NCI-H187 treated with DMSO at 0.1 percent for 48 hours (cell line): ENCODE measurements at places on chromosomes 7 and 10.

- no peak for DNase-seq
These were observed 76.6 kb downstream of the GPR37 start for GRCh38 chr7:124688991-124689390.

GRCh38 chr7:24574950-24575349, 1.7 kb downstream of the PALS2 start:
- DNase-seq = no peak

- no peak for DNase-seq
These were observed 4.8 kb downstream of the MINDY4 start for GRCh38 chr7:30775992-30776391.

GRCh38 chr10:86192691-86193090, 173.9 kb downstream of the GRID1 start:
- no peak for DNase-seq

DNA sequence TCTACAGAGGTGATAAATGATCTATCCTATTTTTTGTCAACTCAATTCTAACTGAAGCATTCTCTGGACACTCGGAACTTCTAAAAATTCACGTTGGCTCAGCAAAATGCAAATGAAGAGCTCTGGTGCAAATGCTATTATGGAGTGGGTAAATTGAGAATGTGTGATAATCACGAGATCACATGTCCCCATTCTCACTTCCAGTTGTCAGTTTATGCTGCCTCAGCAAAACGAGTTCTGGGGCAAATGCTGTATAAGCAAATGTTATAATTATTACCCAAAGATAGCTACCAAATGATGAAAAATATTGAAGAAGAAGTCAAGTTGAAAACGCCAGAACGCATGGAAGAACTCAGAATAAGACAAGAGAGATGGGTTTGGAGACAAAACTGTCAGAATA, 29.4 kb downstream of the AKR1B1 start:
- DNase-seq = no peak

- DNase-seq = no peak
These were observed 84.6 kb upstream of the PDE1C start for GRCh38 chr7:32154797-32155196.

GRCh38 chr10:95285556-95285955, 5.2 kb downstream of the PDLIM1 start:
- DNase-seq = no peak

- DNase-seq = no peak
These were observed 7.2 kb downstream of the STK32C start for GRCh38 chr10:132300582-132300981.

GRCh38 chr10:60742512-60742911, 35.8 kb upstream of the CDK1 start:
- DNase-seq = no peak

- DNase-seq = no peak
These were observed 70.1 kb downstream of the RELN start for GRCh38 chr7:103919272-103919868.

DNA sequence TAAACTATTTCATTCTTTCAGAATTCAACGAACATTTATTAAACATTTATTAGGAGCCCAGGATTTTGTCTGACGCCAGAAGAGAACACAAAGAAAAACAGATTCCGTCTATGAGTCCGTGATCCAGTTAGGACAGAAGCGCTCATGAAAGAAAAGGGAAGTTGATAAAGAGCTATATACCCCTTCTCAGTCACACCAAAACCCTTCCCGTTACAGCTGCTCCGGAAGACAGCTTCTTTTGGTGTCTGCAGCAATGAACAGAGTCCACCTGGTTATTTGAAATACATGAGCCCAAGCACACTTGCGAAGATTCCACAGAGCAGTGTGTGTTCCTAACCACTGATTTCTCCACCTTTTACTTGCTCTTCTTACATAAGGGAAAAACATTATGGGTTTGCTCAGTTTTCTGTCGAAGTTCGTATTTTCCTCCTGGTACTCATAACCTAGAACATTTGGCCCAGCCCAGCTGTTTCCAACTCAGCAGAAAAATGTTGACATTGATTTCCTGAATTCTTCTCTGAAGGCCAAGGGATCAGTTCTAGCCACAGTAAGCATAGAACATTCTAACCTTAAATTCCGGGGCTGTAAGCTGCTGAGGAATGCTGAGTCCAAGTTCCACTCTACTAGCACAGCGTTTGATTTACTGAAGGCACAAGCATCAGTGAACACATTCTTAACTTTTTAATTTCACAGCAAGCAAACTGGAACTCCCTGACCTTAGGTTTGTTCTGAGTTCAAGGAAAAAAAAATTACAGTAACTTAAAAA, 206.5 kb downstream of the SORCS1 start:
- no peak for DNase-seq

DNA sequence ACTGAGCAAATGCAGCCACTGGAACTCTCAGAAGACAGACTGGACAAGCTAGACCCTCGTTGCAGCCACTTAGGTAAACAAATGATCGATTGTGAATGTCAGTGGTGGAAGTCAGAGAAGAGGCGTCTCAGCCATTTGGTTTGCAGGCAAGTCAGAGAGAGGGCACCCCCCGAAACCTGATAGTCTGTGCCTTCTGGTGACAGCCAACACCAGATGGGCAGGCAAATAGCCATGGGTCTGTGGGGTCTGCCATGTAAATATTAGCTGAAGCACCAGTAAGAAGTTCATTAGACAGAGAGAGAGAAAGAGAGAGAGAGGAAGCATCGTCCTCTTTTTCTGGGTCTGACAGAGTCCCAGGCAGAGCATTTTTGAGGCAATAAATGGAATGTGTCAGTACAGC, 5.4 kb downstream of the PPP1R17 start:
- no peak for DNase-seq

DNA sequence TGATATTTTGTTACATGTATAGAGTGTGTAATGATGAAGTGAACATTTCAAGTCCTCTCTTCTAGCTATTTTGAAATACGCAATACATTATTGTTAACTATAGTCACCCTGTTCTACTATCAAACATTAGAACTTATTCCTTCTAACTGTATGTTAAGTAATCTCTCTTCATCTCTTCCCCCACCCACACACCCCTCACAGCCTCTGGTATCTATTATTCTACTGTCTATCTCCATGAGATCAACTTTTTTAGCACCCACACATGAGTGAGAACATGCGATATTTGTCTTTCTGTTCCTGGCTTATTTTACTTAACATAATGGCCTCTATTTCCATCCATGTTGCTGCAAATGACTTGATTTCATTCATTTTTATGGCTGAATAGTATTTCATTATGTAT, 57.7 kb upstream of the EGR2 start:
- DNase-seq = no peak
